ENCODE measurements at places on chromosomes 13 and 19.

DNA sequence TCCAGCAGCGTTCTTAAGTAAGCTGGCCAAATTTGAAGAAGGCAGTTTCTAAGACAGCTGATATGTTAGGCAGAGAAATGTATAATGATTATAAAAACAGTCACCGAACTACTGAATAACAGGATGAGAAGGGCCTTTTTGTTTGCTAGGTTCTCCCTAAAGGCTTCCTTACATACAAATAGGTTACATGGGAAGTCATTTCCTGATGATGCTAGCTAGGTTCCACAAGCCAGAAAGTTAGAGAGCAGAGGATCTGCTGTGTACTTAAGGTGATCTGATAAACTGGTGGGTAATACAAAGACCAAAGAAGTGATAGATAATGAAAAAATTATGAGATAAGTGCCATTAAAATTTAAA lies 139.7 kb downstream of the VWA8 start:
- DNase-seq: no peak

DNA sequence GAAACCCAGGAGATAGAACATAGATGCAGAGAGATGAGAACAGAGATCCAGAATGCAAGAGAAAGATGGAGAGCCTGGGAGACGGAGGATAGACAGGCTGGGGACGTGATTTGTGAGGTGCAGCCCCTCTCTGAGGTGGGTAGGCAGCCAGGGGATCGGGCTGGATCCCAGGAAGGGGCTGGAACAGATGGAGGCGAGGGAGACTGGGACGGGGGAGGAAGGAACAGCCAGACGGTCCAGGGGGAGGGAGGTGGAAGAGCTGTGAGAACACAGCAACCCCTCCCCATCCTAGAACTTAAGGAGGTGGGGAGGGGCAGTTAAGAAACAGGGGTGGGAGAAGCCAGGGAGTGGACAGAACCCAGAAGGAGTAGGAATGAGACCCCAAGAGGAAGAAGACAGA lies 3.1 kb downstream of the SLC17A7 start:
- DNase-seq: no peak

DNA sequence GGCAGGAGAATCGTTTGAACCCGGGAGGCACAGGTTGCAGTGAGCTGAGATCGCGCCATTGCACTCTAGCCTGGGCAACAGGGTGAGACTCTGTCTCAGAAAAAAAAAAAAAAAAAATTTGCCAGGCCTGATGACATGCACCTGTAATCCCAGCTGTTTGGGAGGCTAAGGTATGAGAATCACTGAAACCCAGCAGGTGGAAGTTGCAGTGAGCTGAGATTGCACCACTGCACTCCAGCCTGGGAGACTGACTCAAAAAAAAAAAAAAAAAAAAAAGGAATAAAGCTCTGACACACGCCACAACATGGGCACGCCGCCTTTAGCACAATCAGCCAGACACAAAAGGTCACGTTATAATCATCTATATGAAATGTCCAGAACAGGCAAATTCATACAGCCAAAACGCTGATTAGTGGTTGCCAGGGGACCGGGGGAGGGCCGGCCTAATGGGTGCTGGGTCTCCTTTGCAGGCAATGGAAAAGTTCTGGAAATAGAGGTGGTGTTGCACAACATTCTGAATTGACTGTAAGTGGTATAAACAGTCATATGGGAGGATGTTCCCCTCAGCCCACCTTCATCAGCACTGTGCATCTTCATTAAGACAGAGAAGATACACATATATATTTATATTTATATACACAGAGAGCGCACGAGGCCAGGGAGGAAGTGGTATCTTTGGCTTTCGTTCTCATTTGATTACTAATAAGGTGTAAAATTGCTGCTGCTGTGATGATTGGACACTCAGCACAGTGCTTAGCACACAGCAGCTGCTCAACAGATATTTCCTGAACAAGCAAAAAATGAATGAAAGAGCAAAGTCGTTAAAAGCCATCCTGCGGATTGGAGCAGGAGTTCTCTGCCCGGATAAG lies 3.8 kb downstream of the HSPBP1 start:
- DNase-seq: no peak

- no peak for DNase-seq
Observed at GRCh38 chr13:51269039-51269438, 46.8 kb downstream of the FAM124A start.

DNA sequence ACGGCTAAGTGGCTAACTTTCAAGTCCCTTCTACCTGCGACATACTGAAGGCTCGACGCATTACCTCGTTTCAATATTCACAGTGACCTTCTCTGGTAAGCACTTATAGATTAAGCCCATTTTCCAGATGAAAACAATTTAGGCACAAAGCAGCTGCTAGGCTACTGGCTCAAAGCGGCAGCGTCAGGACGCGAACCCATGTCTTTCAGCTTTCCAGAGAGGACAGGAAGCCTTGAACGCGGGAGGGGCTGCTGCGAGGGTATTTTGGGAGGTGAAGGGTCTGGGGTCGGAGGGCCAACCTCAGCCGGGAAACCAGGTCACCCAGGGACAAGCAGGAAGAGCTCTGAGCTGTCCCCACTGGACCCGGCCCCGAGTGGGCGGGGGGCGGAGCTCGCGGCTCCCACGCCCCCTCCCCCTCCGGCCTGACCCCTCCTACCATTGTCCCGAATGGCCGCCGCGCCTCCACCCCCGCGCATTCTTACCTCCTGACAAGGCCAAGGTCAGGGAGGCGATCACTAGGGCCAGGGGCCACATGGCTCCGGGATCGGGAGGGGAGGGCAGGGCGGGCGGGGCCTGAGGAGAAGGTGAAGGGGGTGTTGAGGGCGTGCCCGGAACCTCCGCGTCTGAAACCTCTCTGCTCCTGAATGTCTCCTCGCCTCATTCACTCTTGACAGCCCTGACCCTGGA lies at the start of gene KLK13:
KLK13 (minus strand) TSS at position 559 of the 687 bp plus-strand sequence; CDS start at position 534, 25 bp downstream.
- DNase-seq: no peak

GRCh38 chr13:35552172-35552844 lies 75.8 kb upstream of the MAB21L1 start:
- no peak for DNase-seq

DNA sequence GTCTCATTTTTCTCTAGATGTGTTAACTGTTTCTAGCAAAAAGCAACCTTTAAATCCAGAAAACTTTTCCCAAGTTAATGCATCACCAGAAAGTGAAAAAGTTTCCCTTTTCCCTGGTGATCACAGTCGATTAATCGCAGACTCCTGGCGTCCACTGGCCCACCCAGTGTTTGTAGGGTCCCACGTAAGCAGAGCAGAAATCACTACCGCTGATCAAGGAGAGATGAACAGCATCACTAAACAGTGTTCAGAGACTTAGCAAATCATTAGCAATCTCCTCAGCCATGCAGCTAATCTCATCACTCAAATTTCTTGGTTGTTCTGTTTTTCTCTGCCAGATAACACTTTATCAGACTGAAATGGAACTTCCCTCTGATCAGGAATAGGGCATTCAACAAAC lies 184.2 kb downstream of the EFNB2 start:
- no peak for DNase-seq

- no peak for DNase-seq
Observed at GRCh38 chr19:1274081-1274851, 1.1 kb upstream of the FAM174C start.

- no peak for DNase-seq
Observed at GRCh38 chr19:3644351-3645066, 17.9 kb upstream of the CACTIN start.

DNA sequence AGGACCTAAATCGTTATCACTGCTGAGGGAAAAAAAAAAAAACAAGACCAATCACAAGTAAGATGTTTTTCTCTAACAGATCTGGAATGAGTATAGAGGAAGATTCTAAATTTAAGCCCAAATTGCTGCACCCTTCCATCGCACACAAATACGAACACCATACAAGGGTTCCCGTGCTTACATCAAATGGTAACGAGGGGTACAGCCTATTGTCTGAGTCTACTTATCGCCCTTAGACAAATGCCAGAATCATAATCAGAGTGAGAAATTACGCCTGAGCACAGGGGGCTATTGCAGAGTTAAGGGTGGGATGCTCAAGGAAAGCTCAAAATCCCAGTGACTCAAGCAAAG lies 603 bp downstream of the ZC3H13 start:
- DNase-seq: no peak

DNA sequence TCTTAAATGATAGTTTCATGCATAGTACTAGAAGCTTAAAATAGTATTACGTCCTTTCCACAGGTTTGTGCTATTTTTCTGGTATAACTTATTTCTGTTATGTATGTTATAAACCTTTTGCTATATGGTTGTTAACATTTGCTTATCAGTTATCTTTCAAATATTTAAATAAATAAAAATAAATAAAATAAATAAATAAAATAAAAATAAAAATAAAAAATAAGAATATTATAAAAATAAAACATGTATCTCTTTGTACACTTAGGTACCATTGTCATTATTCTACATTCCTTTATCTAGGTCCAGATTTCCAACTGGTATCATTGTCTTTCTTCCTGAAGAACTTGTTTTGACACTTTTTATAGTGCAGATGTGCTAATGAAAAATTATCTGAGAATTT lies 1310.4 kb upstream of the SLC10A2 start:
- DNase-seq: no peak

DNA sequence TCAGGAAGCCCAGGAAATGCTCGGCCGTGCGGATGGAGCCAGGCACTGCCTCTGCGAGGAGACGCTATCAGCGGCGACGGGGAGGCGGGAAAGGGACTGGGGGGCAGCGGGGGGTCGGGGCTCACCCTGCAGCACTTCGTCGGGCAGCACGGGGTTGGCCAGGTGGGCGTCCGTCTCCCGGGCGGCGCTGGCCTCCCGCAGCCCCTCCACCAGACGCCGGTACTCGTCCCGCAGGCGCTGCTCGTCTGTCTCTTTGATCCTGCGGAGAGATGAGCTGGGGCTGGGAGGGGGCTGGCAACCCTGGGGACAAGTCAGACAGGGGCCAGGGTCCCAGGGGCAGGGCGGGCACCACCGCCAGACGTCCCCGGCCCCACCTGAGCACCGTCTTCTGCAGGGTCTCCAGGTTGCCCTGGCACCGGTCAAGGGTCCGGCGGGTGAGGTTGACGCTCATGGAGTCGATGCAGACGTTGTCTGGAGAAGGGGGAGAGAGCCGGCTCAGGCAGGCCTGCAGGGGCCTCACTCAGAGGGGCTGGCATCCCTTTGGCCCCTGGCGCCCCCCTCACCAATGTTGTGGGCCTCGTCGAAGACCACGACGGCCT lies 6.4 kb downstream of the ERCC2 start:
- DNase-seq: no peak

DNA sequence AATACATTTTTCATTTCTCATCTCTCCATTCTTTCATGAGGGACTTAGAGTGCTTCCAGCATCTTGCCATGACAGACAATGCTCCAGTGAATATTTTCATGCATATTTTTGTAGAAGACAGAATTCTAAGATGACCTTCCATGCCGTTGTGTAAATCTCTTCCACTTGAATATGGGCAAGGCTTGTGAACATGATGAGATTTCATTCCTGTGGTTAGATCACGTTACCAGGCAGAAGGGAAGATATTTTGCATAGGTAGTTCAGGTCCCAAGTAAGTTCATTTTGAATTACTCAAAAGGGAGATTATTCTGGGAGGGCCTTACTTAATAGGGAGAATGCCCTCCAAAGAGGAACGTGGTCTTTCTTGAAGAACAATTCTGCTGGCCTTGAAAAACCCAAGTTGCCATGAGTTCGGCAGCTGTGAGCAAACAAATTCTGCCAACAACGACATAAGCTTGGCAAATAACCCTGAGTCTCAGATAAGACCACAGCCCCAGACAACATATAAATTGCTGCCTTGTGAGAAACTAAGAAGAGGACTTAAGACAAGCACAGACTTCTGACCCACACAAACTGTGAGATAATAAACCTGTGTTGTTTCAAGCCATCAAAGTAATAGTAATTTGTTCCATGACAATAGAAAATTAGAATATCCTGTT lies 400.5 kb upstream of the GPC6 start:
- DNase-seq: no peak

DNA sequence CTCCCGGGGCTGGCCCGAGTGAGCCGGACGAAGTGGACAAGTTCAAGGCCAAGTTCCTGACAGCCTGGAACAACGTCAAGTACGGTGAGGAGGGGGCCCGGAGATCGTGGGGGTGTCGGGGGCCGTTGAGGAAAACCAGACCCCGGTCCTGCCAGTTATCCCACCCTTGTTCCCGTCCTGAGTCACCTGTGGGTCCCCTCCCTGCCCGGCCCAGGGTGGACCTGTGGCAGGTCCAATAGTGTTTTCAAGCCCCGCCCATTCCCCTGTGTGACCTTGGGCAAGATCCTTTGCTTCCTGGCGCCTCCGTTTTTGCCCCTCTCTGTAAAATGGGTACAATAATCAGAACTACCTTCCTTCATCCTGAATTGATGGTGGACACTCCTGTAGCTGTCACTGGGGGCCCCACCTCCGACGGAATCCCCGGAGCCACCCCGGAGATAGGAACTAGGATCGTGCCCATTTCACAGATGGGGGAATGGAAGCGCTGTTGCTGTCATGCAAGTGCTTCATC lies 593 bp downstream of the ATG4D start:
- peak; percentile 17 for DNase-seq

- no peak for DNase-seq
Observed at GRCh38 chr13:82681535-82681934, 1200.7 kb downstream of the SLITRK1 start.

Measured in activated effector memory CD4-positive, alpha-beta T cell treated with Interleukin-2 at 50 U/mL for 16 hours (primary cell).